Memory B cell (primary cell): ENCODE measurements at places on chromosomes 12 and 14.

DNA sequence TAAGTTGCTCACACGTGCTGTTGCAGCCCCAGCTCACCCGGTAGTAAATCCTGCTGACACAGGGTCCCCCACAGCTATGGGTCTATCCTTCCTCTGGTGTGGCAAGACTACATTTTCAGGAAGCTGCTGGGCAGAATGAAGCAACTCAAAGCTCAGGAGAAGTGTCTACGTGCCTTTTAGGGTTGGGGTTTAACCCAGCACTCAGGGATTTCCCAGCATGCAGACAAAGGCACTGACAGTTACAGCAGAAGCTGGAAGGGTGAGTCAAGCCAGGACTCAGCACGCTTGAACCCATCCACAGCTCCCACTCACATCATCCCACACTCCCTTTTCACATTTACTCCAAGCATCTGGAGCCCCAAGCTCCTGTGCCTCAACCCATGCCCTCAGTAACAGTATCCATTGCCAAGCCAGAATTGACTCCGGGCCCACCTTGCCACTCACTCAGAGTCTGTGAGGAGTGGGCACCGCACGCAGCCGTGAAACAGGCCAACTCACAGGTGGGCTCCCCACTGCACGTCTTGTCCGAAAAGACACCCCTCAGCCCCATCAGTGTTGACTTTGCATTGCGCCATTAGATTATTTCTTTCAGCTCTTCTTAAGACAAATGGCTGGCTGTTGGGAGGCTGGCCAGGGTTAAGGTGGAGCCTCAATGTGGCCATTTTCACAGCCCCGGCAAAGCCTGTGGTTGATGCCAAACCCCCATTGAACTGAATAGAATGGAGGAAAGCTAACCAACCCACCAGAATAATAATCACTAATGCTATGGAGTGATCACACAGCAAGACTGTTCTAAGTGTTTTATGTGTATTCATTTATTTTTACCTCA is 59.6 kb downstream of the ZFP36L1 start:
- H3K27me3 ChIP-seq, result no peaks in the 10 kb centered on the region
- no peak for DNase-seq
- no peaks in the 10 kb centered on the region for H3K36me3 ChIP-seq

- H3K36me3 ChIP-seq, result no peaks in the 10 kb centered on the region
- H3K4me3 ChIP-seq, result no peak overlapping the region
- H3K27ac ChIP-seq, result no peak overlapping the region
Observed at GRCh38 chr14:36751920-36752319, 90.3 kb downstream of the PAX9 start.

DNA sequence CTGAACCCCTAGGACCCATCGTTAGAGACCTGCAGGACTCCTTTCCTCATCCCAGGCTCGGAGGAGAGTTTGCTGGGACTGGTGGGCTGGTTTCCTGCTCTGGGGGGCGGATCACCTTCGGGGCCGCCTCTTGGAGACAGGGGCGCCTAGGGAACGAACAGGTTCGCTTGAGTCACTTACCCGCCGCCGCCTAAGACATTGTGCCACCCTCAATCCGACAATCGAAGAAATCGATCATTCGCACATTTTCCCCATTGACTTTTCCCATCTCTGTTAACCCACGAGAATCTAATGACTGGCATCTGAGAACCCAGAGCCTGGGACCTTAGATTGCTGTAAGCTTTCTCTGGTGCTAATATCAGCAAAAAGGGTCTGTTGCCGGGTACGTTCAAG is 322 bp downstream of the SLC39A9 start:
- peak overlapping the region; percentile 96 for H3K4me3 ChIP-seq
- DNase-seq, result no peak
- H3K27me3 ChIP-seq, result no peaks in the 10 kb centered on the region

GRCh38 chr12:96310067-96310466 is 90.2 kb downstream of the CDK17 start:
- no peak overlapping the region for H3K4me3 ChIP-seq

DNA sequence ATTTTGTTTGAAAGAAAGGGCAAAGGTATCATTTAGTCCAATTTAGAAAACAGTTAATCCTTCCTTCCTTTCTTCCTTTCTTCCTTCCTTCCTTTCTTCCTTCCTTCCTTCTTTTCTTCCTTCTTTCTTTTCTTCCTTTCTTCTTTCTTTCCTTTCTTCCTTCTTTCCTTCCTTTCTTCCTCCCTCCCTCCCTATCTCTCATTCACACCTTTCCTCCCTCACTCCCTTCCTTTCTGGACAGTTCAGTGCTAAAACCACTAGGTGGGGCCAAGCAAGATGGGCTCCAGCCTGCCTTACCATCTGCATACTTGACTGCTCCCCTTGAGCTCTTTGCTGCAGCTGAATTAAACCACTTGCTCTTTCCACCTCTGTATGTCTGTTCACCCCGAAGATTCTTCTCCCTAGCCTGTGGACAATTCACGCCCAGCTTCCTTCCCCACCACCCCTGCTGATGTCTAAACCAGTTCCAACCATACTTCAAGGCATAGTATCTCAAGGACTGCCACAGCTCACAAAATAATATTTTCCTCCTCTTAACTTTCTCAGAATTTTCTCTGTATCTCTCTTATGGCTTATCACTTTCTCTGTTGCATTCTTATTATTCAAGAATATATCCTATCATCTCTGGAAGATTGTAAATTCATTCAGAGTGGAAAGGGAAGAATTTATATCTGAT is 78.0 kb downstream of the DBX2 start:
- no peak overlapping the region for H3K4me3 ChIP-seq
- no peaks in the 10 kb centered on the region for H3K36me3 ChIP-seq
- no peak overlapping the region for H3K27ac ChIP-seq
- H3K4me1 ChIP-seq, result no peaks in the 10 kb centered on the region
- H3K27me3 ChIP-seq, result peaks cover 5% of the 10 kb centered on the region

- H3K27ac ChIP-seq, result peak overlapping the region; percentile 14
- no peak overlapping the region for H3K4me3 ChIP-seq
- no peaks in the 10 kb centered on the region for H3K36me3 ChIP-seq
- H3K27me3 ChIP-seq, result no peaks in the 10 kb centered on the region
- no peak for DNase-seq
Observed at GRCh38 chr12:24929953-24930352, 18.9 kb downstream of the BCAT1 start.
